ENCODE measurements at places on chromosomes 1 and 21. TPM values are rescaled to one million over a fixed set of nuclear protein-coding genes. Genes with fewer than 3 reads are reported as not detected.

- peak; percentile 54 for DNase-seq
These were observed 20.7 kb upstream of the HAO2 start for GRCh38 chr1:119347858-119348257.

- DNase-seq: no peak
These were observed 40.9 kb upstream of the MCOLN3 start for GRCh38 chr1:85089203-85089602.

DNA sequence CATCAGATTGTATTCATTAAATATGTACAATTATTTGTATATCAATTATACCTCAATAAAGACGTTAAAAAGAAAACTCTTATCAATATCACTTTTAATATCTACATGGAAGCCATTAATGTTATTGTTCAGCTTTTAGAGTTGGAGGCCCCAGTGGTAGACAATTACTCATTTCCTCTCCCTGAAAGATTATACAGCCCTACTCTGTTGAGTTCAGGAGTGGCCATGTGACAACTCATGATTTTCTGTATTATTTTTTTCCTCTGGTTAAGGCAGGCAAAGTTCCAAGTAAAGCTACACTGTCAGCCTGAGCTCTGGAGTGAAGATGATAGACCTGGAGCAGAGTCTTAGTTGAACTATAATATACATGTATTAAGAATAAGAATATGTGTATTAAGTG is 247.9 kb upstream of the B3GALT2 start:
- DNase-seq: no peak

DNA sequence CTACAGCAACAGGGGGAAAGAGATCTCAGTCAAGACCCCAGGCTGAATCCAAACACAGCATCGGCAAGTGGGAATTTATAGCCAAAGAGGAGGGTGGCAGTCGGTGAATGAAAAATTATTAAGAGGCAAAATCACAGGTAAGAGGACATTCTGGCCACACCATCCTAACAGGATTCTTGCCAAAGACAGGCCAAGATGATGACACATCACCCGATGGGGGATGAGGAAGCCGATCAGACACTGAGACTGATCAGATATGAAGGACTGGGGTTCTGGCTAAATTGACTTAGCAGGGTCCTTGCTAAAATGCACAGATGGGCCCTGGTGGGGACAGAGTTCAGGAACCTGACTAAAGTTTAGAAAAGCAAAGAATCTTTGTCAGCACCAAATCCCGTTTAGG is 402.2 kb downstream of the SMYD3 start:
- DNase-seq: no peak

DNA sequence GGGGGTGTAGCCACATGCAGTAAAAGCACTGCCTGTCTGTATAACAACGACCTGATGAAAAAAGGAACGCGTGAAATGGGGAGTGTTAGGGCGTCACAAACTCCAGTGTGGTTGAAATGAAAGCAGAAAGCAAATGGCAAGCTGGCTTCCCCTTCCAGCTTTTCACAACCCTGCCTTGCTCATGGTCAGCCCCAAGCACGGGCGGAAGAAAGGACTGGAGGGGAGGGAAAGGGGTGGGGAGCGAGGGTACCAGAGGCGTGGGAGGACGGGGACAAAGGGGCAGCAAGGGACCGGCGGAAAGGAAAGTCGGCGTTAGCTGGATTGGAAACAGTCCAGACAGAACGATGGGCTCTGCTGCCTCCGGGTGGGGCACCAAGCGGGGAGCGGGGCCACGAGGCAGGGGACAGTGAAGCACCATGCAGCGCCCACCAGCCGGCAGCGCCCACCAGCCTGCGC is 9.6 kb downstream of the VPS26C start:
- peak; percentile 33 for DNase-seq

GRCh38 chr21:14686466-14687267 is 140.6 kb upstream of the SAMSN1 start:
- DNase-seq: no peak

GRCh38 chr1:5351366-5351765 is 640.9 kb downstream of the NPHP4 start:
- DNase-seq: no peak

Gene C1orf141
- 0.17 TPM for total RNA-seq

DNA sequence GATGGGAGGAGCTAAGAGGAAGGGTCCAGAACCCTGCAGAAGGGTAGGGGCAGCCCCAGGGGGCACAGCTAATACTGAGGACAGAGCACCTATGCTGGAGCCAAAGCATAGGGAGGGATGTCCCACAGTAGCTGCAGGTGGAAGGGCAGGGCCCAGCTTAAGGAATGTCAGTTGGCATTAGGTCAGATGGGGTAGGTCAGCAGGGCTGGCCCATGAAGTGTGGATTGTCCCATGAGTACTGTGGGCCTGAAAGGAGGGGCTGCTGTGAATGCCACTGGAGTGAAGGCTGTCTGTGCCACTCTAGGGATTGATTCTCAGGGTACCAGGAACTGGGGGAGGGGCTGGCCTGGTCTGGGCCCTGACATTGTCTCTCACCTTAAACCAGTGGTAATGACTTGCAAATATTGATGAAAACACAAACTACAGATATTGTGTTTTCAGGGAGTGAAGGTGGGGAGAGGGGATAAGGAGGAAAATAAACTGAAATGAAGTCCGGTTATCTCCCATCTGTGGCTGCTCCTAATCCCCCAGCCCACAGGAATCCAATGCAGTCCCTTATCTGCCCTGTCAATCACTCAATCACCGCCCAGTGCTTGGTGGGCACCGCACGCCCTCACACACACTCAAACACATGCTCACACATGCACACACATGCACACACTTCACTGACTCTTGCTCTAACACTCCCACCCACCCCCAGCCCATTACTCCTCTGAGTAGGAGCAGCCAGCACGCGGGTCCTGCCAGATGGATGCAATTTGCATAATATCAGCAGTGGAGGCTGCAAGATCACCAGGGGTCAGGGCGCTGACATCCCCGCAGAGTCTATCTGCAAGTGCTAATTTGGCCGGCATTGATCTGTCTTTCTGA is 27.8 kb downstream of the DMAP1 start:
- DNase-seq: no peak

Gene RSPH1
- total RNA-seq: 0.36 TPM

DNA sequence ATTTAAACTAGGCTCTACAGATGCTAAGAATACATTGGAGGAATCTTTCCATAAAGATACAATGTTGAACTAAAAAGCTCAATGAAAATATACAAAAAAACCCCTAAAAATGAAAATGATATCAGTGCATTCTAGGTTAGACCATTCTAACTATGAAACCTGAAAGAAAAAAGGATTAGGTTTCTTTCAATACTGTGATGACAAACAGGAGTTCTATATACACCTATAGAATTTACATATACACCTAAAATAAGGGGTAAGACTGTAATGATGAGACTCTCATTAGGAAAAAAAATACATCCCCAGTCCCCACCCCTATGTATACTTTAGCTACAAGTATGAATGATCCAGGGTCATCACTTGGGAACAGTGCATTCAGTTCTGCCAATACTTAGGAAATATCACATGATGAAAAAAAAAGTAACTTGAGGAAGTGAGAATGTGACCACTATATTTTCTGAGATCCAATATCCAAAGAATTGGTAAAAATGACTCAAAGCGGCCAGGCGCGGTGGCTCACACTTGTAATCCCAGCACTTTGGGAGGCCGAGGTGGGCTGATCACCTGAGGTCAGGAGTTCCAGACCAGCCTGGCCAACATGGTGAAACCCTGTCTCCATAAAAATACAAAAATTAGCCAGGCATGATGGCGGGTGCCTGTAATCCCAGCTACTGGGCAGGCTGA is 26.3 kb downstream of the SELENOF start:
- DNase-seq: no peak

- no peak for DNase-seq
These were observed 163.2 kb upstream of the NBPF11 start for GRCh38 chr1:148315071-148315811.

DNA sequence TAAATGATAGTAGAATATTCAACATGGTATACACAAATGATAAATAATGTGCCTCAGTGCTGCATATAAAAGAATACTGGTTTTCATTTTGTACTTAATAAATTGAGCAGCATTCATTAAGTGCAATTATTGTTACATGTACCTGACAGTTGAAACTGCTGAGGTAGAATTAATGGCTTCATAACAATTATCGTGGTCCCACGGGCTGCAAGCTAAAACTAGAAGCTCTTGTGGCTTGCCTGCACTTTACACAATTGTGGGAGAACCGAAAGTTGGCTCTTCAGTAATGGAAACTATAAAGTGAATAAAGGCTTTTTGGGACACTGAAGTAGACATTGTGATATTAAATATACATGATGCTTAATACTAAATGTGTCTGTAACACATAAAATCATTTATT is 23.2 kb downstream of the INSL5 start:
- no peak for DNase-seq

Gene NR5A2
- total RNA-seq: 0.07 TPM

Gene IL6R
- 12.6 TPM for total RNA-seq

DNA sequence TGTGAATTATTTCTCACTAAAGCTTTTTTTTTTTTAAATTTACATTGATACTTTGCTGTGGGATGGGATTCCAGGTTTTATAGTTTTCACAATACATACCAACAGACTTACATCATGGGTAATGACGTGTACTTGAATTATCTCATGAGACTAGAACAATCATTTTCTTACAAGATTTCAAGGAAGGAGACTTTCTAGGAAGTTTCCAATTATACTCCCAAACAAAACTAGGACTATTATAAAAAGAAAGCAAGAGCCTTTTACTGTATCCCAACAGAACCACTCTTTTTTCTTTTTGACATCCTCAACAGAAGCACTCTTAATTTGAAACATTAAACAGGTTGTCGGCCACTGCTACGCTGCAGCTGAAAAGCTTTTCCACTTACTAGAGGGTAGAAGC is 48.7 kb downstream of the TESK2 start:
- no peak for DNase-seq

DNA sequence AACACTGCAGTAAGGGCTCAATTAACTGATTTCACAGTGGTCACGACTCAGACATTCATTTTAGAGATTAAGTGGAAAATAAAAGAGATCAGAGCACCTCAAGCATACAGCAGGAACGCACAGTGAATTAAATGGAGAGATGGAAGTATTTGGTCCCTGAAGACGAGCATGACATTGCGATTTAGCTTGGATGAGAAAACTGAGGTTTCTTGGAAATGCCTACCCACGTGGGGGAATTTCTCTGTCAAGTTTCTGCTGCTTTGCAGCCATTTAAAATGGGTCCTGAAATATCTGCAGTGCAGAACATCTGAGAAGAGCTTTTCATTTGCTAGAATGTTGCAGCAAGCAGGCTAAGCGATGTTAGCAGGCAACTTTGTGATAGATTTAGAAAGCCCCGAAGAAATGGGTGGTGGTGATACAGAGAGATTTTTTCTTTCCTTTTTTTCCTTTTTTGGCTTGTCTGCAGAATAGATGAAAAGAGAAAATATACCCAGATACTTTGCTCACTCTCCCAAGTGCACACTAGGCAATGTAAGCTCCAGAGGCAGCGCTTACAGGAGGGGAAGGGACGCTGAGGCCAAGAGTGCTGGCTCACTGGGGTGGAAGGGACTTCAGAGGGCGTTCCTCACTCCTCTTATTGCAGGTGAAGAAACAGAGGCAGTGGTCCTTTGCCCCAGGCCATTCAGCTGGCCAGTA is 258.0 kb downstream of the KCNJ6 start:
- DNase-seq: no peak

DNA sequence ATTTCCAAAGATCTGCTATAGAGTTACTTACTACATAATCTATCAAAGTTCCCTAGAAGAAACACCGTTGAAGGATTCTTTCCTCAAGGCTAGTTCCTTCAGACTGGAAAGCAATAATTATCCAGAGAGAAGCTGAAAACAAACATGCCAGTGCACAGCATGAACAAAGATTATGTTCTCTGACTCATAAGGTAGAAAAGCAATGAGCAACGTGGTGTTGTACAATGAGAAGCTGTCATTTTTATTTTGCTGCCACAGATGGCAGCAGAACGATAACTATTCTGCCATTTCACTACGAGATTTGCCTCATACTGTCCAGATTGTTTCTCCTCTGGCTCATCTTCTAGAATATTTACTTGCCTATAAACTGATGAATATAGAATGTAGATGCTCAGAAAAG is 10.7 kb downstream of the EXTL2 start:
- no peak for DNase-seq

GRCh38 chr1:24155011-24155782 is 12.3 kb upstream of the IL22RA1 start:
- DNase-seq: no peak

DNA sequence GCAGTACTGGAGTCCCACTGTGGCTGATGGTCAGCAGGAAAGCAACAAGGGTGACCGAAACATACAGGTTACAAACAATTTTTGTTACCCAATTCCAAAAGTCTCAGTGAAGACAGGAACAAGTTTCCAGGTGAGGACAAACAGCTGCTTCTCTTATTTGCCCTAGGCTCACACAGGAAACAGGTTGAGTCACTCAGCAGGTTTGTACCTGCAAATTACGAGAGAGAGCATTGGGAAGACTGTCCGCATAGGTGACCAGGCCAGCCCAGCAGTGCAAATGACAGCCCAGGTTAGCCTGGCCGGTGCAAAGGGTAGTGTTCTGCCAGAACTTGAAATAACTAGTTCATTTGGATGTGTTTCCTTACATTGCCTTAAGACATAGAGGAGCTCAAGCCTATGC is 40.0 kb upstream of the DSCAM start:
- DNase-seq: no peak

Gene LHX8
- not detected for total RNA-seq

GRCh38 chr1:119871881-119872280 is 24.4 kb downstream of the ADAM30 start:
- DNase-seq: no peak

- no peak for DNase-seq
These were observed 850.0 kb downstream of the LTN1 start for GRCh38 chr21:28142697-28143096.

- DNase-seq: no peak
These were observed 7.7 kb upstream of the CD5L start for GRCh38 chr1:157849229-157849875.

DNA sequence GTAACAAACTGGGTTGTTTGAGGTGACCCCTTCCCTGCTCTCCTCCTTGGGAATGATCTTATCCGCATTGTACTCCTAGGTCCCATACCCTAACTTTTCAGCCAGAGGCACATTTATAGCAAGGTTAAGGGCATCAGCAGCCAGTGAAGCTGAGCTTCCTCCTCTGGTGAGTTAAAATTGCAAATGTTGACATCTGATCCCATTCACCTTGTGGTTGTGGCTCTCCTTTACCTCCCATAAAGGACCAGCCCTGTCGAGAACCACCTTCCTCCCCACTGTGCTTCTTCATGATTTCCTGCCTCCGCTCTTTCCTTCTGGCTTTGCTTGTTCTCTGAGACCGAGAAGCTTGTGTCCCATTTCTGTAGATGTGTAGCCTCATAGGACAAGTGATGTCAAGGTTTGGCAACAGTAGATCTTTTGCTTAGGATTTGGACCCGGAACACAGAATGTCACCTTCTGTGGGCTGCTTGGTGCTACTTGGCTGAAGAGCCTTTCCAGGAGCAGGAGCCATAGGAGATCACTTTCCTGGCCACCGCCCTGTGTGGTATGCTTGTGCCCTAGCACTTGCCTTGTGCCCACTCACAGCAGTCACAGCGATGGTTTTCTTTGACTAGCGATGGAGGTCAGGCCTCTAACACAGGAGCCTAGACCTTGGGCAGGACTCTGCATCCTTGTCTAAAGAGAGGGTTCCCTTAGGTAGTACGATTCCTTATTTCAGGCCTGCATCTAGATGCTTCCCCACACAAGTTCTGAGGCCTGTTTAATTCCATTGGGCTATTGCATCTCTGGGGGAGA is 18.8 kb downstream of the SZRD1 start:
- no peak for DNase-seq

Data from activated T-cell treated with anti-CD3 and anti-CD28 coated beads, Interleukin-2, amount 50 U/mL, for 72 hours (primary cell).